ENCODE measurements at places on chromosomes 1 and 21.

- peak; percentile 88 for DNase-seq
Measured at GRCh38 chr1:151006327-151007052, at the start of gene MINDY1. Gene MINDY1 (minus strand): TSS chr1:151006902. CDS start chr1:151002617, 4,285 bp downstream.

GRCh38 chr1:58901008-58901407 lies 117.2 kb upstream of the JUN start:
- DNase-seq: no peak

DNA sequence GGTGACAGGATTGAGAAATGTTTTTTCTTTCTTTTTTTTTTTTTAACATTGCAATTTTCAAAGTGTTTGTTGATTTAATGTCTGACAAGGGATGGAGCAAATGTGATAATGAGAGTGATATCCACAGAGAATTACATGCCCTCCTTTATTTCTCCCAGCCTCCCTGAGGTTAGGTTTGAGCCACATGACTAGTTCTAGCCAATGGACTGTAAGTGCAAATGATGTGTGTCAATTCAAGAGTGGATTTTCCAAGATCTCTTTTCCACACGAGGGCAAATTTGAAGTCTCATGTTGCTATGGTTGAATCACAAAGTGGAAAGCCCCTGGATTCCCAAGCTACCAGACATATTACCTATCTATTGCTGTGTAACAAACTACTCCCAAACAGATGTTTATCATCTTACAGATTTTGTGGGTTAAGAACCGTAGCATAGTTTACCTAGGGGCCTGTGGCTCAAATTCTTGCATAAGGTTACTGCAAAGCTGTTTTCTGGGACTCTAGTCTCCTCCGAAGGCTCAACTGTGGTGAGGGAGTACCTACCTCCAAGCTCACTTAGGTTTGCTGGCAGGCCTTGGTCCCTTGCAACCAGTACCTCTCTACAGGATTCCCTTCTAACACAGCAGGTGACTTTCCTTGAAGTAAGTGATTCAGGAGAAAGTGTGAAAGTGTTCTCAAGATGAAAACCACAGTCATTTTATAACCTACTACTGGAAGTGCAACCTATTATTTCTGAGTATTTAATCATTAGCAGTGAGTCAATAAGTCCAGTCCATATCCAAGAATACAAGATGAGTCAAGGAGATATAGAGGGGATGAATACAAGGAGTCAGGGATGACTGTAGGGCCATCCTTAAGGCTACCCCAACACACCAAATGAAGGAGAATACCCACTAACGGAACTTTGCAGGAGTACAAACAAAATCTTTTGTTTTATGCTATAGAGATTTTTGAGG lies 533.6 kb downstream of the PTPRC start:
- DNase-seq: no peak

DNA sequence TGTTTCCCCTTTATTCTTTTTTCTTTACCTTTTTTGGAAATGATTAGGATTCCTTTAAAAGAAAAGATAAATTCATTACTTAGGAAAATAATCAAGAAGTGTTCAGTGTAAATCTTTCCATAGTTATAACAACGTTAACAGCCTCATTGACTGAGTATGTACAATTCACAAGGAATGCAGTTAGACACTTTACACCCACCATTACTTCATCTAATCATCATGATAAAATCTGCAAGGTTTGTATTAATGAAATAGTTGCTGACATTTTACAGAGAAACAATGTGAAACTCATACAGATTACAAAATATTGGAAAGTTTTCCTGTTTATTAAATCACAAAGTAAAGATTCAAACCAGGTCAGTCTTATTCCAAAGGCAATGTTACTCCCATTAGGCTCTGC lies 59.3 kb upstream of the NEGR1 start:
- DNase-seq: no peak

- no peak for DNase-seq
Measured at GRCh38 chr1:226870026-226870400, 403 bp upstream of the PSEN2 start.

DNA sequence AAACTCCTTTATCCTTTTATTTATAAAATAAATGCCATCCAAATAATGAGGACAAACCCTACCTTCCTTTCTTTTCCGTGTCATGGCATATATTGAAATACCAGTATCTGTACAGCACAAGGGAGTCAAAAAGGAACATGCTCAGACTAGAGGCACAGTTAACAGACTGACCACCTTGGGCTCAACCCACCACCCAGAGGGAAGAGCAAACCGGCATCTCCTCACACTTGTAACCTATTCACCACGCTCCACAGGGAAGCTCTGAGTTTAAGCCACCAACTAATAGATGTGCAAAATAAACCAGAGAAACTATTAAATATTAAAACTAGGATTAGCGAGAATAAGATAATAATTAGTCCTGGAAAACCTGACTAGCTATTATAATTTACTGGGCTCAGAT lies 112.7 kb downstream of the SIPA1L2 start:
- no peak for DNase-seq

- DNase-seq: no peak
Measured at GRCh38 chr1:229035748-229036082, 235.2 kb upstream of the RAB4A start.

DNA sequence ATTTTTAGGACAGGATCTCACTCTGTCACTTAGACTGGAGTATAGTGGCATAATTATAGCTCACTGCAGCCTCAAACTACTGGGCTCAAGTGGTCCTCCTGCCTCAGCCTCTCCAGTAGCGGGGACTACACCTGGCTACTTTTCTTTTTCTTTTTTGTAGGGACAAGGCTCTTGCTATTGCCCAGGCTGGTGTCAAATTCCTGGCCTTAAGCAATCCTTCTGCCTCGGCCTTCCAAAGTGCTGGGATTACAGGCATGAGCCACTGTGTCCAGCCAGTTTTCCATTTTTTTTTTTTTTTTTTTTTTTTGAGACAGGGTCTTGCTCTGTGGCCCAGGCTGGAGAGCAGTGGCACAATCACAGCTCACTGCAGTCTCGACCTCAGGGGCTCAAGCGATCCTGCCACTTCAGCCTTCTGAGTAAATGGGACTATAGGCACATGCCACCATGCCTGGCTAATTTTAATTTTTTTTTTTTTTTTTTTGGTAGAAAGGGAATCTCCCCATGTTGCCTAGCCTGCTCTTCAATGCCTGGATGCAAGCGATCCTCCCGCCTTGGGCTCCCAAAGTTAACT lies 20.6 kb upstream of the CEP85 start:
- no peak for DNase-seq

- peak; percentile 52 for DNase-seq
Measured at GRCh38 chr1:55584526-55585401, 369.6 kb upstream of the USP24 start.

- DNase-seq: no peak
Measured at GRCh38 chr21:27363719-27364477, 397.0 kb upstream of the ADAMTS5 start.

DNA sequence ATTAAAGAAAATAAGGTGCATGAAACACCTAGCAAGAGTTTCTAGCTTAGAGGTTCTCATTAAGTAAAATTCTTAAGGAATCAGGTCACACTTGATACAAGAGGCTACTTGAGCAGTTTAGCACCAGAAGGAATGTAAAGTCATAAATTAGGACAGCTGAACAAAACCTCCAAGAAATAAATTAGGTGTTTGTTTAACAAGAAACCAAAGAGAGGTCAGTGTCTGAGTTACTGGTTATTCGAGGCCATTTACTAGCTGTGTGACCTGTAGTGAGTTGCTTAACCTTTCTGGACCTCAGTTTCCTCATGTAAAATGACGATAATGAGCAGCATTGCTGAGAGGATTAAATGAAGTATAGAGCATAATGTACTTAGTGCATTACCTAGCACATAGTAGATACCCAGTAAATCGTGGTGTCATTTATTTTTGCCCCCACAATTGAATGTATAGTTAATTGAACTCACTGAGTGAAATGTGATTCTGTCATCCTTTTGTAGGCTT lies 908 bp upstream of the ELK4 start:
- DNase-seq: no peak

DNA sequence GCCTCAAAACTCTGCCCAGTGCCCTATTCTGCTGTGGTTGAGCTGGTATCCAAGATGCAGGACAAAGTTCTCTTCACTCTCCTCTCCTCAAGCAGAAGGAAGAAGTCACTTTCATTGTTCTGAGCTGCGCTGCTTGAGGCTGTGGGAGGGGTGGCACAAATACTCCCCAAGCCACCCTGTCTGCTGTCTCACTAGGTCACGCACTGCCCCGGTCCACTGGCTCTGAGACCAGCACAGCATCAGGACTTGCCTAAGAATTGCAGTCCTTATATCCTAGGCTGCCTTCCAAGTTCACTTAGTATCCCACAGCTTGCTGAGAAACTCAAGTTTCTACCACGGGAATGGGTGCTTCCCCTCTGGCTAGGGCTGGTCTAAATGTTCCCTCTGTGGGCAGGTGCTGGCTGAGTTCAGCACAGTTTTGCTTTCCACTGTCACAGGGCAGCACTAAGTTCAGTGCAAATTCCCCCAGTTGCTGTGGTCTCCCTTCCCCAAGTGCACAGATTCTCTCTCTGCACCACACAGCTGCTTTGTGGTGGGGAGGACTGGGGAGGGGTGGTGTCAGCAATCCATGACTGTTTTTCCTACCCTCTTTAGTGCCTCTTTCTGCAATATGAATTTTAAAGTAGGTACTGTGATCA lies 32.4 kb downstream of the SLC9C2 start:
- DNase-seq: no peak

- DNase-seq: peak; percentile 12
Measured at GRCh38 chr1:20633190-20634064, at the start of gene PINK1. Gene PINK1 (plus strand): TSS chr1:20633458. CDS start chr1:20633549, 91 bp downstream.

- DNase-seq: peak; percentile 10
Measured at GRCh38 chr1:163410073-163410999, 88.6 kb downstream of the NUF2 start.

- DNase-seq: no peak
Measured at GRCh38 chr1:205370780-205371179, 14.1 kb upstream of the KLHDC8A start.

- no peak for DNase-seq
Measured at GRCh38 chr1:85447006-85447943, 17.7 kb downstream of the DDAH1 start.

- DNase-seq: no peak
Measured at GRCh38 chr1:223739366-223740037, 27.2 kb downstream of the CAPN2 start.

- DNase-seq: peak; percentile 10
Measured at GRCh38 chr1:167563579-167564246, 10.2 kb upstream of the CREG1 start.

- no peak for DNase-seq
Measured at GRCh38 chr1:162538815-162539431, 22.6 kb upstream of the UAP1 start.

DNA sequence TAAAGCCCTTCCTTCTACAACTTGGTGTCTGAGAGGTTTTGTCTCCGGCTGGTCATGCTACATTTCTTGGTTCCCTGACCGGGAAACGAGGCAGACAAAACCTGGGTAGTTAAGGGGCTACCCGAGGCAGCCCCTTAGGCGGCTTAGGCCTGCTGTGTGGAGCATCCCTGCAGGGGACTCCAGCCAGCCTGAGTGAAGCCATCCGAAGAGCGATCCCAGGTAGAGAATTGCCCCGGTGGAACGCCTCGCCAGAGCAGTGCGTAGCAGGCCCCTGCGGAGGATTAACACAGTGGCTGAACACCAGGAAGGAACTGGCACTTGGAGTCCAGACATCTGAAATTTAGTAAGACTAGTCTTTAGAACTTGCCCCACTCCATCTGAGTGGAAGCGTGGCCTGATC lies 21.2 kb upstream of the MYOCOS start:
- DNase-seq: no peak

GRCh38 chr1:223473601-223474344 lies 80.6 kb downstream of the CCDC185 start:
- DNase-seq: no peak

- DNase-seq: no peak
Measured at GRCh38 chr1:72635719-72636118, 353.4 kb upstream of the NEGR1 start.

DNA sequence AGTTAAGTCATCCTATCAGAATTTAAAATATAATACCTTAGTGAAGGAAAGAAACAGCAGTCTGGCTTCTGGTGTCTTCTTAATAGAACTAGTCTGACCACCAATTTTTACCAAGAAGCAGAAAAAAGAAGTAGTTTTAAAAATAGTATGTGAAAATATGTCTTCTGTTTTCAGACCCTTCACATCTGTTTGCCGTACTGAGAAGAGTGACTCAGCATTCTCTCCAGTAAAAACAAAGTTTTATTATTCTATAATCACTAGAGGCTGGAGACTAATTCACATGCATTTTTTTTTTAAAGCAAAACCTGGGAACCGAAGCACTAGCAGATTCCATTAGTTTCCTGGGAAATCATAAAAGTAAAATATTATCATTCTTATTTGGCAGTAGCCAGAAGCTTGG lies 163.8 kb downstream of the COL24A1 start:
- DNase-seq: no peak

DNA sequence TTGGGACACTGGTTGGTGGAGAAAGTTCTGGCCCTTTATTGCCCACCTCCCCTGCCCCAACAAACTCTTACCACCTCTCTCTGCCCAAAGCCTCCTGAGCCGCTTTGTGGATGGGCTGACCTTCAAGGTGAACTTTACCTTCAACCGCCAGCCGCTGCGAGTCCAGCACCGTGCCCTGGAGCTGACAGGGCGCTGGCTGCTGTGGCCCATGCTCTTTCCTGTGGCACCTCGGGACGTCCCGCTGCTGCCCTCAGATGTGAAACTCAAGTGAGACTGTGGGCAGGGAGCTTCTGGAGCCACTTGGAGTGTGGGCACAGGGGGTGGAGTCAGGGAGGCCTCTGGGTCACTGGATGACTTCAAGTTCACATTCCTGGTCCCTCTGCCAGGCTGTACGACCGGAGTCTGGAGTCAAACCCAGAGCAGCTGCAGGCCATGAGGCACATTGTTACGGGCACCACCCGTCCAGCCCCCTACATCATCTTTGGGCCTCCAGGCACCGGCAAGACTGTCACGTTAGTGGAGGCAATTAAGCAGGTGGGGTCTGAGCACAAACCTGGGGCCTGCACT lies 12.5 kb downstream of the RHOC start:
- DNase-seq: no peak

DNA sequence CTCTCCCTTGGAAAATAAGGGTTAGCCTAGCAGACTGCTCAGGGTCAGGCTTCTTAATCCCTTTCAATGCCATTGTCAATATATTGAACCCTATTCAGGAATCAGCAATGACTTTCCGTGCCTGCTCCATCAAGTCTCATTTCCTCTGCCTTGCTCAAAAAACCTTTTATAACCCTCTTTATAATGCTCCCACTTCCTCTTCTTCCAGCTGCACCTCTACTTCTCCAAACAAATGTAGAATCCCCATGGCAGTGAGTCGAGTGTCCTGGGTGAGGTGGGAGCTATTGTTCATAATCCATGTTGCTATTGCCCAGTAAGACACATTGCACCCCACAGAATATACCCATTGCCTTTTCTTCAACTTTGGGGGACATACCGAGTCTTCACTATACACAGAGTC lies 58.6 kb downstream of the OLIG1 start:
- no peak for DNase-seq

GRCh38 chr1:22666412-22666811 lies 13.4 kb downstream of the C1QB start:
- no peak for DNase-seq

- no peak for DNase-seq
Measured at GRCh38 chr1:23698466-23698865, 6.9 kb downstream of the RPL11 start.

- DNase-seq: no peak
Measured at GRCh38 chr1:121414905-121415304, 230.1 kb downstream of the SRGAP2C start.

- no peak for DNase-seq
Measured at GRCh38 chr1:198162091-198162767, 5.4 kb downstream of the NEK7 start.

All from amygdala (tissue), 56 donors.